AG04450 (cell line): ENCODE measurements at places on chromosomes 1 and 21.

DNA sequence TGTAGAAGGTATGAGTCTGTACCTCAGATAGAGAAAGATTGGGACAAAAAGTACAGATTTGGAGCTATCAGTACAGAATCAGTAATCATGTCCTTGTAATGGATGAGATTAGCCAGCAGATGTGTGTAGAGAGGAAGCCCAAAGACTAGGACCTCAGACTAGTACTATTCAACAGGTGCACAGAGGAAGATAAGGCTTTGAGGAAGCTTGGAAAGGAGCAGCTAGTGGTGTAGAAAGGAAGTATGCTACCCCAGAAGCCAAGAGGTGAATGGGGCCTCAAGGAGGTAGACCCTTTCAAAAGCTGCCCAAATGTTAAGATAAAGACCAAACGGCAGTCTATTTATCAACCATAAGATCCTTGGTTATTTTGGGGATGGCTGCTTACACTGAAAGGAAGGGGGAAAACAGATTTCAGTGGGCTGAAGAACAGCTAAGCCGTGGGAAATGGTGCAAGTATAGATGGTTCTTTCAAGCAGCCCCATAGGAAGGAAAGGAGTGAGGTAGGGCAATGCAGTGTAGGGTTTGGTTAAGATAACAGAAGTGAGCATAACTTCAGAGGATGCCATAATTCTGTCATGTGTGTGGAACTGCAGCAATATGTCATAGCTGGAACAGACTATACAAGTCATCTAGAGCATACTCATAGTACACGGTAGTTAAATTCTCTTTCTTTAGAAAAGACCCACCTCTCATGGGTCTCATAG is 221.7 kb downstream of the HHIPL2 start:
- DNase-seq: no peak

DNA sequence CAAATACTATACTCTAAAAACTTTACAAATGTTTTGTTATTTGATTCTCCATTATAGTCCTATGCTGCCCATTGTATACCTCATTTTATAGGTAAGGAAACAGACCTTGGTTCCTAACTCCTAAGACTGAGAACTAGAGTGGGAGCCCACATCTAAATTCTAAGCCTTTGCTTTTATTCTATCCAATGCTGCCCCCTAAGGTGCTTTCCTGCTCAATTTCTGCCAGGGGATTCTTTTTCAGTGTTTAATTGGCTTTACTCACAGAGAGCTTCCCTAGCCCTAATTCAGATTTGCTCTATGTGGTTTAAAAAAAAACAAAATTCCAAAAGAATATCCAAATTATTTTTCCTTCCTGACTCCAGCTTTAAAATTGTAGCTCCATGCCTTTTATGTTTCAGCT is 64.5 kb downstream of the KIF14 start:
- DNase-seq: no peak

DNA sequence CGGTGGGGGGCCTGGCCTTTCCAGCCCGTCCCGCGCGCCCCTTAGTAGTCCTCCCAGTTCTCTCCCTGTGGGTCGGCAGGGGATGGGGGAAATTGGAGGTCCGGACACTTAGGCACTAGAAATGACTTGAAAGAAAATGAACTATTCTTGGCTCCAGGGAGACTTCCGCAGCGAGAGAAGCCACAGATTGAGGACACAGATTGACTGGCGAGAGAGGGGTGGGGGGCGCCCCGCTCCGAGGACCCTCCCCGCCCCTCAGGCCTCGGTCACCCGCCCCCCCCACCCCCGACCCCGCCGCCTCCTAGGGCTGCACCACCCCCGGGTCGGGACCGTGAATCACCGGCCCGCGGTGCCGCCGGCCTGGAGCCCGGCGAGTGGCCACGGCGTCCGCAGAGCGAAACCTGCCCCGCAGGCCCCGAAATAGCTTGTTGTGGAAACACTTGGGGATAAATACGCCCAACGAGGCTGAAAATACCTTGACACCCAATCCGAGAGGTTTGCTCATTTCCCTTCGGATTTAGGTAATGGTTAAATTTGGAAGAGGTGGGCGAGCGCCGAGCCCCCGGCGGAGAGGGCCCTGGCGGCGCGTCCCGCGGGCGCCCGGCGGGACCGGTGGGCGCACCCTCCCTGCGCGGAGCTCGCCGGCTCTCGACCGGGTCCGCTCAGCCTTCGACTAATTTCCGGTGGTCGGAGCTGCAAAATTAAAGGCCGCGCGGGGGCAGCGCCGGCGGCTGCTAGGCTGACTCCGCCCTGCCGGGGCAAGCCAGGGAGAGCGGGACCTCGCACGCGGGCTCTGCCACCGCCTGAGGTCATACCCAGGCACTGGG is at the start of gene GFI1:
GFI1 (minus strand) TSS at position 675 of the 827 bp plus-strand sequence. CDS start 3,438 bp downstream, outside the sequence.
- DNase-seq: no peak

DNA sequence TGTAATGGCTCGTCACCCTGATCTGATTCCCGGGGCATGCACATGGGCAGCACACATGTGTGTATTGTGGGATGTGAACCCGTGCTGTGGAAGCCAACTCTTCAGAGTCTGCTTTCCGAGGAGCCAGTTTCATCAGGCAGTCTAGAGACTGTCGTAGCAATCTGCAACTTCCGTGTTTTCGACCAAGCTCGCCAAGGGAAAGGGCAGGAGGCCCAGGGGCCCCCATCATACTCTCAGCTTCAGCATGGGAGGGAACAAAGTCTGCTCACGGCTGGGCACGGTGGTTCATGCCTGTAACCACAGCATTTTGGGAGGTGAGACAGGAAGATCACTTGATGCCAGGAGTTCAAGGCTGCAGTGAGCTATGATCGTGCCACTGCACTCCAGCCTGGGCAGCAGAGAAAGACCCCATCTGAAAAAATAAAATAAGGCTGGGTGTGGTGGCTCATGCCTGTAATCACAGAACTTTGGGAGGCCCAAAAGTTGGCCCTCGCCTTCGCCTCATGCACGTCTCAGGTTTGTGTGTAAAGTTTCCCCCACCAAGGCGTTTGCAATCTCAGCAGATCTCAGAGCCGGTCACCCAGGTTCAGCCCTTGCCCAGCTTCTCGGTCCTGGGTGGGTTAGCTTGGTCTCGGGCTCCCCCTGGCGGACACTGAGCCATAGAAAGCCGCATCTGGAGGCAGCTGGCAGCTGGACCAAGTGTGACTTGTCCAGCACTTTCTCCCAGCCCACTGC is 48.5 kb upstream of the SLC25A33 start:
- peak; percentile 63 for DNase-seq

GRCh38 chr1:167263819-167264464 is 43.3 kb downstream of the POU2F1 start:
- no peak for DNase-seq

DNA sequence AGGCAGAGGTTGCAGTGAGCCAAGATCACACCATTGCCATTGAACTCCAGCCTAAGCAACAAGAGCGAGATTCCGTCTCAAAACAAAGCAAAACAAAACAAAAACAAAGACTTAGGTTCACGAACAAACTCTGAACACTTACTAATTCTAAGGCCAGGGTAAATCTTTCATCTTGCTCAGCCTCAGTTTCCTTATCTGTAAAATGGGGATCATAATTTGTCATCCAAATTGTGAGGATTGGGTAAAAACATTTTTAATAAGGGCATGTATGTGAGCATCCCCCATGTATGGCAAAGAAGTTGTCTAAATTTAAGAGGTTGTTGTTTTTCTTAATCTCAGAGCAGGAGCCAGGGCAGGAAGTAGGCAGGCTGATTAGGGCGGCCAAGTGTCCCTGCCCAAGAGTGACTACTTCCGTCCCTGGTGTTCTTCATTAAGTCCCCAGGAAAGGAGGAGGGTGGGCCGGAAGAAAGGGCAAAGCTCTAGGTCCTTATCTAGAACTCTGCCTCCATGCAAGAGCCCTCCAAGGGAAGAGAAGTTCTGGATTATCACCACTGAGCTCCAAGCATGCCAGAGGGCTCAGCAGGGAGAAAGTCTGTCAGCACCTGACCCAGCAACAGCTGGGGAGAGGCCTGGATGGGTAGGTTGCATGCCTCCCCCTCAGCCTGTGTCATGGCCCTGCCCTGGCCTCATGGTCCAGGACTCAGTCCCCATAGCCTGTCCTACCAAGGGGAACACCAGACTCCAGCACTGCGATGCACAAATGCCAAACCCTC is 49.9 kb upstream of the CLIC4 start:
- no peak for DNase-seq

DNA sequence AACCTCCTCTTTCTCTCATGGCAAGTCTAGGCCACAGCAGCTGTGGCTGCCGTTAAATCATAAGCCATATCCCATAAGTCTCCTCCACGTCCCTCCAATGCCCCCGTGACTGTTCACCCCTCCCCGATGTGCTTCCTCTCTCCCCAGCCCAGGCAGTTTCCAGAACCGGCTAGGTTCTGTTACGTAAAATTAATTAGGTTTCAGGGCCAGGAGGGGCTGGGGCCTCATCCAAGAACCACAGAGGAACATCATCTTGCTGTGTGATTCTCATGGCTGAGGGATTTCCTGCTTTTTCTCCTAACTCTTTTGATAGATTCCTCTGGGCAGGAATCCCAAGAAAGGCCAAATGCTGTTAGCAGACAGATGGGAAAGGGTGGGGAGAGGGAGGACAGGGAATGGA is 141.8 kb upstream of the AJAP1 start:
- no peak for DNase-seq

DNA sequence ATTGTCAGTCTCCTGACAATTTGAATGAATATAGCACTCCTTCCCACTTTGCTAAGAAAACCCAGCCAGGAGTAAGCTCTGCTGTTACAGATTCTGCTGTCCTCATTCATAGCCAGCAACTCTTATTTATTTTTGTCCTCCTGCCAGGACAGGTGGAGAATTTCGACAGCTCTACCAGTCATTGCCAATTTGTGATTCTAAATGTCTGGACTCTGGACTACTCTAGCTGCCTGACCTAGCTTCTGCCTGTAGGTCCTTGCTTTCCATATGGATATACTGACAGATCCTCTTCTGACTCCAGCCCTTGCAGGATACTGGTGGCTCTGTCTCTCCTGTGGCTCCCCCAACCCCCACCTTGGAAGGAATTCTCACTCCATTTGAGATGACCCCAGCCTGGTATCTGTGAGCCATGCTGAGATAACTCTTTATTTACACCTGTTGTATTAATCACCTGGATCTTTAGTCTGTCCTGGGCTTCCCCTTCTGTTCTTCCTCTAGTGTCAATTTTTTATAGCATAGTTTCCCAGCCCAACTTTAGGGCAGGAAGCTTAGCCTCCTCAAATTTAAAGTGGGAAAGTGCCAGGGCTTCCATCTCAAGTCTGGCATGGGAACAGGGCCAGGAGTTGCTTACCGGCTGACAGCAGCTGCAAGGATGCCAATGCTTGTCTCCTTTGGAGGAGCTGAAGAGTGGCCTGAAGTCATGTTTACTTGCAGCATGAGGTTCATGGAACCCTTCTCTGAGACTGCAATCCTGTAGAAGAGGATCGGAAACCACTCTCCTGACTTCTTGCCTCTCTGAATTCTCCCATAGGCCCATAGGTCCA is 6.7 kb downstream of the PM20D1 start:
- no peak for DNase-seq

DNA sequence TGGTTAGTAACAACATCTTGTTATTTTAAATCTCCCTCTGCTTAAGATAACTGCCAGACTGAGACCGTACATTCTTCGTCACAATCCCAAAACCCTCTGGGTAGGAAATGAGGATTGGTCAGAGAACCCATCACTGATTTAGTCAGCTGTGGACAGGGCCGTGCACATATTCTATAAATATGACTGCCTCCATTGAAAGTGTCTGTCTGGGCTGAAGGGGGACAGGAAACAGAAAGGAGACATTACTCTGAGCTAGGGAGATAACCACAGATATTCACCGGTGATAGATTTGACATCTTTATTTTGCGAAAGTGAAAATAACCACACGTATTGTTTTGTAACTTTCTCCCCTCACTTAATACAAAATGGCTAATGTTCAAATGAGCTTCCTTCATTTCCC is 36.9 kb upstream of the ST6GALNAC5 start:
- no peak for DNase-seq

GRCh38 chr1:203592156-203592555 is 34.5 kb upstream of the ATP2B4 start:
- no peak for DNase-seq
